ENCODE measurements at places on chromosomes 12 and 14. TPM values are rescaled to one million over a fixed set of nuclear protein-coding genes. Genes with fewer than 3 reads are reported as not detected.

Gene MED6
- total RNA-seq = 37.8 TPM

Gene BDKRB2
- total RNA-seq = 11.0 TPM

Gene ESR2
- total RNA-seq = under 0.01 TPM

Gene ZNF641
- 16.6 TPM for total RNA-seq

Gene VDR
- 3.8 TPM for total RNA-seq

Gene SLCO1B3
- total RNA-seq = not detected

Gene KRT79
- total RNA-seq = not detected

Gene KIF5A
- 0.28 TPM for total RNA-seq

Gene LRP10
- 57.1 TPM for total RNA-seq

Gene GPR162
- total RNA-seq = 0.96 TPM

Gene REP15
- 2.9 TPM for total RNA-seq

Gene RIMKLB
- 31.8 TPM for total RNA-seq

Gene KRT85
- not detected for total RNA-seq

Gene SELPLG
- 0.85 TPM for total RNA-seq

Gene TSHR
- not detected for total RNA-seq

Gene TPH2
- not detected for total RNA-seq

Gene TULP3
- 16.9 TPM for total RNA-seq

Gene KRT81
- total RNA-seq = 0.96 TPM

Gene CCDC38
- total RNA-seq = under 0.01 TPM

Gene SLC25A21
- under 0.01 TPM for total RNA-seq

Gene AP1G2
- 13.2 TPM for total RNA-seq

Gene PXMP2
- total RNA-seq = 6.5 TPM

Gene RNASE11
- total RNA-seq = not detected

Gene CD163L1
- total RNA-seq = 3.3 TPM

Gene CAPS2
- total RNA-seq = 7.0 TPM

Gene OAS1
- 2.8 TPM for total RNA-seq

Gene CLMN
- 3.9 TPM for total RNA-seq

Gene SLC10A1
- not detected for total RNA-seq

Gene CPNE6
- total RNA-seq = not detected

Gene CLSTN3
- total RNA-seq = 6.7 TPM

Gene SRGAP1
- 9.4 TPM for total RNA-seq

Gene CACNB3
- 10.7 TPM for total RNA-seq

Gene NOPCHAP1
- 7.3 TPM for total RNA-seq

Gene ITGB7
- total RNA-seq = 0.56 TPM
